Activated CD4-positive, CD25-positive, alpha-beta regulatory T cell (primary cell): ENCODE measurements at places on chromosomes 4 and X.

DNA sequence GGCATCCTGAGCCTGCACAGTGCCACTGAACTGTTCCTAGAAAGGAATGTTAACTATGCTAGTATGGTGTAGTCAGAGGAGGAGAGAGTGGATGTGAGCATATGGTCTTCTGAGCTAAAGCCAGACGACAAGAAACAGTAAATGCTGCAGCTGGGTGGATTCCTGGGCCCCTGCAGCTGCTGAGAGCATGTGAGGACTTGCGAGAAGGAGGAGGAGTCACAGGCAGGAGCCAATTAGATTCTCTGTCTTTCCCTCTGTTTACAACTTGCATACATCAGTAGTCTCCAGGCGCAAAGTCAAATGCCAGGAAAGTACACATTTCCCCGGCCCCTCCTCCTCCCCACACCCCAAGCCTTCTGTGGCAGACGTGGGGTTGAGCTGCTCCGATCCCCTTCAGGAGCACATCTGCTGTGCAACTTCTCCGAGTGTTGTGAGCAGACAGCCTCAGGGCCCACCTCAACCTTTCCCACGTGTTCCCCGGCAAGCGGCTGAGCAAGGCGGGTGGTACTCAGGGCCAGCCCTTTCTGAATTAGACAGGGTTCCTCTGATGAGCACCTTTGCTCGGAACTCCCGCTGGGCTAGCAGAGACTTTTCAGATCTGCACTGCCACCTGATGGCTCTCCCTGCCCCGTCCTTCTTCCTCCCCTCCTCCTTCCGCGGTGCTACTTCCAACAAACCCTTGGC lies 108.7 kb upstream of the ATP6AP2 start:
- no peak for DNase-seq

DNA sequence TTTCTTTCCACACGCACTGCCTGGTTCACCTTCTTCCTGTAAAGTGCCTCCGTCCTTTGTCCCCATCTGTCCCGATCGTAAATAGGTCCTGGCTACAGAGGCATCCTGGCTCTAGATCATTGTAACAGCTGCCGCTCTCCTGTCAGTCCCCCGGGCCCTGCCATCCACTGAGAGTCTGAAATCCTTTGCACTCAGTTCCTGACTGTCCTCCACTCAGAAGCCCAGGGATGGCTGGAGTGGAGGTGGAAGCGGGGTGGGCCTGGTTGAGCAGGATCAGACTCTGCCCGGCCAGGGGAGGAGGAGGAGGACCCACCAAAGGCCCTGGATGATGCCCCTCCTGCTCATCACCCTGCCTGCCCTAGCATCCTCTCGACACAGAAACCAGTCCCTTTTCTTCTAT lies 29.8 kb downstream of the PIGG start:
- DNase-seq, result no peak

DNA sequence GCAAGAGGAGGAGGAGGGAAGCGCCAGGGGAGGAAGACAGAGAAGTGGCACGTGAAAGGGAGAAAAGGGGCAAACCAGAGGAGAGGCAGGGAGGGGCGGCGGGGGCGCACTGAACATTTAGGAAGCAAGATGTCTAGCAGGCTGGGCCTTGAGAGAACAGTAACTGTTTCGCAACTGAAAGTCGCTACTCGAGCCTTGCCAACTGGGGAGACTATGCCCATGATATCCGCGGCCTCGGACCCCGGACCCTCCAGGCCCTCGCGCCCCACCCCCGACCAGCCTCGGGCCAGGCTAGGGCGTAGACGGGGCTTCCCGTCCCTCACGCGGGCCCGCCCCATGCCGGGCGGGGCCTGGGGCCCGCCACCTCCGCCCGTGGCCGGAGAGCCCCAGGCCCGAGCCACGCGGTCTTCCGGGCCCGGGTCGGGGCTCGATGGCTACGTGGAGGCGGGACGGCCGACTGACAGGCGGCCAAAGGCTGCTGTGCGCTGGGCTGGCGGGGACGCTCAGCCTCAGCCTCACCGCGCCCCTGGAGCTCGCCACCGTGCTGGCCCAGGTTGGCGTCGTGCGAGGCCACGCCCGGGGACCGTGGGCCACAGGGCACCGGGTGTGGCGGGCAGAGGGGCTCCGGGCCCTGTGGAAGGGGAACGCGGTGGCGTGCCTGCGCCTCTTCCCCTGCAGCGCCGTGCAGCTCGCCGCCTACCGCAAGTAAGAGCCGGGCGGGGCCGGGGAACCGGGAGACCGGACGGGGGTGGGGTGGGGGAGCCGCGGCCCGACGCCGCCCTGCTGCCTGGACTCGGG lies at the start of gene SLC25A43:
Gene SLC25A43 (plus strand): TSS at position 363 of the 798 bp plus-strand sequence. CDS start 68 bp downstream, at position 431.
- DNase-seq, result peak; percentile 4

- DNase-seq, result no peak
These were observed 107.7 kb upstream of the LRPAP1 start for GRCh38 chr4:3639613-3640586.

- no peak for DNase-seq
These were observed 8.0 kb downstream of the NR0B1 start for GRCh38 chrX:30301208-30301607.

GRCh38 chr4:16263056-16263455 lies 36.8 kb upstream of the TAPT1 start:
- DNase-seq, result no peak

GRCh38 chr4:13981499-13981898 lies 354.0 kb upstream of the BOD1L1 start:
- DNase-seq, result no peak

DNA sequence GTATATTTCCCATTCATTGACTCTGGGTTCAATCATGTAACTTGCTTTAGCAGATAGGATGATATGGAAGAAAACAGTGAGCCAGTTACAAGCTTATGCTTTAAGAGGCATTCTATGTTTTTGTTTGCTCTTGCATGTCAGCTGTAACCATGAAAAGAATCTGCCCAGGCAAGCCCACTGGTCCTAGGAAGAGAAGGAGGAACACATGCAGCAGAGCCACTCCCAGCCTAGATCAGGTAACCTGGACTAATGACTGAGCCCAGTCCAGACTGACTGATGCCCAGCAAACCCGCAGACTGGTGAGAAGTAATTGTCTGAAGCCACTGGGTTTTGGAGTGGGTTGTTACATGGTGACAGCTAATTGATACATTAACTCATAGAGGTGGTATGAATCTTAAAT lies 167.9 kb downstream of the COL4A6 start:
- no peak for DNase-seq

DNA sequence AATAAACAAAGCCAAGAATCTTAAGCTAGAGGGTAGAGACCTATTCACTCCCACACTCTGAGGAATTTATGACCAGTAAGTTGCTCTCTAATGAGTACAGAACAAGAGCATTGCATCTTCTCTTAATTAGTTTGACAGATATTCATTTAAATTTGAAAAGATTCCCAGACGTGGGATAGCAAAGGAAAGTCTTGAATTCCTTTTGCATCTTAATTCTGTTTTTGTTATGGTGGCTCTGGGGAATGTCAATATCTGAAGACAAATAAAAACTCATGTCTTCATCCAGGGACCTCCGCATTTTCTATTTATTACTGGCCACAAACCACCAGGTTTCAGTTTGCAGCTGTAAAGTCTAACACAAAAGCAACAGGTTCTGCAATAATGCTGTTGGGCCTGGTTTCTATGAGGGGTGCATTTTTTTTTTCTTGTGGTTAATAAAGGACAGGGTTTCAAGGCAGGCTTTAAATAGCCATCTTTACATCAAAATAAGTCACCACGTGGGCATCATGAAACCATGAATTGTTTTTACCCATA lies 172.3 kb downstream of the SHROOM3 start:
- no peak for DNase-seq

DNA sequence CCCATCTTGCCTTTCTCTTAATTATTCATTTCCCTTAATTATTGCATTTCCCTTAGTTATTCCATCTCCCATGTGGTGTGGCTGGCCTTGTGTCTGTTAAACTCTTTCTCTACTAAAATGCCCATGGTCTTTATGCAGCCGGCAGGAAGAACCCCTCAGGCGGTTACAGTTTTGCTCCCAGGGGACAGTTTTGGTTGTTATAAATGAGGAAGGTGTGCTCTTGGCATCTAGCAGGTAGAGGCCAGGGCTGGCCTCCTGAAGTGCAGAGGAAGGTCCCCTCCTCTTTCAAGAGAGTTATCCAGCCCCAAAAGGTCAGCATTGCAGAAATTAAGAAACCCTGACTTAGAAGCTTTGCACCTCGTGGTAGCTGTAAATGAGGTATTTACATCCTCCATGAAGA lies 18.0 kb downstream of the TBL1X start:
- DNase-seq, result no peak

DNA sequence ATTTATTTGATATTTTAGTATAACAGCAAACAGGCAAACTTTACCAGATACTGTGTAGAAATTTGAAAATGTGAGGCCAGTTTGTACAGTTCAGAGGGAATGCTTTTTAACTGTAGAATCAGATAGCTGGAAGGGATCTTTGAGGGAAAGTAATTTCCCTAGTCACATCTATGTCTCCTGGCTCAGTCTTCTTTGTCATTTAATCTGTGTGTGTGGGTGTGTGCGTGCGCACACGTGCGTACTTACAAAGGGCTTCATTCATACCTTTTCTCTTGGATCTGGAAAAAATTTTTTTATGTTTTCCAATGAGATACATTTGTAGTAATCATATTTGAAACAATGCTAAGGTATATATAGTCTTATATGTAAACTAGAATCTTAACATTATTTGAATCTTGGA lies 44.6 kb downstream of the IL13RA1 start:
- DNase-seq, result no peak

- no peak for DNase-seq
These were observed 301.7 kb upstream of the CPEB2 start for GRCh38 chr4:14700544-14700943.

GRCh38 chr4:75513526-75514130 lies 575 bp downstream of the RCHY1 start:
- no peak for DNase-seq

DNA sequence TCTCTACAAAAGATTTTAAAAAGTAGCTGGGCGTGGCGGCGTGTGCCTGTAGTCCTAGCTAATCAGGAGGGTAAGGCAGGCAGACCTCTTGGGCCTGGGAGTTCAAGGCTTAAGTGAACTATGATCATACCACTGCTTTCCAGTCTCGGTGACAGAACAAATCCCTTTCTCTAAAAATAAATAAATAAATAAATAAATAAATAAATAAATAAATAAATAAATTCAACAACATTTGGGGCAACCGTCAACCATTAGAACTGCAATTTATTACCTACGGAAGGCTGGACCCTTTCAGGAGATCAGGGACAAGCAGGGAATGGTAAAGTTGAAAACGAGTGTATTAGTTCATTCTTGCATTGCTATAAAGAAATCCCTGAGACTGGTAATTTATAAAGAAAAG lies 136.2 kb upstream of the USP9X start:
- no peak for DNase-seq

GRCh38 chr4:108342325-108342970 lies 173.7 kb upstream of the LEF1 start:
- DNase-seq, result peak; percentile 1

- no peak for DNase-seq
These were observed 701.2 kb upstream of the LCORL start for GRCh38 chr4:18722748-18723191.

GRCh38 chr4:5773271-5773555 lies 62.2 kb downstream of the EVC start:
- DNase-seq, result no peak

GRCh38 chr4:88531549-88531948 lies 8.0 kb upstream of the PYURF start:
- DNase-seq, result no peak

DNA sequence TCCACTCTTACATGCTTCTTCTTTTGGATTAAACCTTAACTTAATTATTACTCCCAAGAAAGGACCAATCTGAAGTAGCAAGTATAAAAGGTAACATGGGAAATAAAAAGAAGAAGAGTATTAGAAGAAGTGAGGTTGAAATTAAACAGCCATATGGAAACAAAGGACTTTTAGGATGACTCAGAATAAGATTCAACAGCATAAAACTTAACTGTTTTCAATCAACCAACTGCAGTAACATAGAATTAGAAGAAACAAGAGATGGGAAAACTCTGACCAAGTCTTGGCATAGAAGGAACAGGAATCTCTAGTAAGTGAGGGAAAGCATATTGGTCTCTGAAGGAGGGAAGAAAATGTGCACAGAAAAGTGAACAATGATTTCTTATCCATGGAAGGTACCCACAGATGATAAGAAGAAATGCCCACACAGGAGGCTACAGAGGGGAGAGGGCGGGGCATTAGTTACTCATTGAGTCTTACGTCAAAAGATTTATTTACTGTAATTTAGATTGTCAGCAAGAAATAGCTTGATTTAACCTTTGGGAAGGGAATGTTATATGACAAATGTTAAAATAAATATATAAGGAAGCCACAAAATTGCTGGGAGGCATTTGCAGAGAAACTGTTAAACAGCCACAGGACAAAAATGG lies 177.3 kb downstream of the BANK1 start:
- no peak for DNase-seq

DNA sequence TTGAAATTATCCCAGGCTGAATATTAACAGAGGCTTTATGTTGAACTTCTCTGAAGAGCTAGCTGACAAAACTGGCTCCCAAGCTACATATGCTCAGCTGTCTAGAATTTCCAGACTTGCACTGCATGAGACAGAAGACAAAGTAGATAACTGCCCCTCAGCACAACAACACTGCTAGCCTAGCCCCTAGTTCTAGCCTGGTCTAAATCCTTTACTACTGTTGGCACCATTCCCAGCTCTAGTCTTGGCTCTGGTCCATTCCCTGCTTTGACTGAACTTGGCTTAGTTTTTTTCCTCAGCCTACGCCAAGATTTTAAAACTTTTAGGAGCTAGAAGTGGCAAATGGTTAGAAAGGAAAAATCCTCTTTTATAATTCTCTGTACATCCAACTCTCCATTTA lies 7.6 kb upstream of the OPHN1 start:
- DNase-seq, result no peak

- no peak for DNase-seq
These were observed 8.0 kb downstream of the TBC1D14 start for GRCh38 chr4:6917461-6918271.

GRCh38 chrX:150370589-150371312 lies 7.6 kb downstream of the MAMLD1 start:
- DNase-seq, result no peak

GRCh38 chr4:70586841-70587240 lies 5.2 kb upstream of the AMBN start:
- no peak for DNase-seq

- no peak for DNase-seq
These were observed 42.1 kb downstream of the SLC2A9 start for GRCh38 chr4:9979101-9979701.

DNA sequence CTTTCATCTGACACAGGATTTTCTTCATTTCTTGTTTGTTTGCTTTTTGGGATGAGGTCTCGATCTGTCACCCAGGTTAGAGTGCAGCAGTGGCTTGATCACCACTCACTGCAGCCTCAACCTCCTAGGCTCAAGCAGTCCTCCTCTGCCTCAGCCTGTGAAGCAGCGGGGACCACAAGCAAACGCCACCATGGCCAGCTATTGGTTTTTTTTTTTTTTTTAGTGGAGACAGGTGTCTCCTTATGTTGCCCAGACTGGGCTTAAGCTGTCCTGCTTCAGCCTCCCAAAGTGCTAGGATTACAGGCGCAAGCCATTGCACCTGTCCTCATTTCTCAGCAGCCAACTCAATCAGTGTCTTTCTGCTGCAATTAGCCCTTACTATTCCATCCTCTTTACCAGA lies 10.3 kb downstream of the SPRY1 start:
- DNase-seq, result no peak
